ENCODE measurements at places on chromosomes 1 and 21. TPM values are rescaled to one million over a fixed set of nuclear protein-coding genes. Genes with fewer than 3 reads are reported as not detected.

COA7 gene
- total RNA-seq: 8.1 TPM

- DNase-seq: no peak
Measured at GRCh38 chr1:68975212-68975933, 478.5 kb upstream of the DEPDC1 start.

LCA5L gene
- total RNA-seq: 0.27 TPM

- no peak for DNase-seq
Measured at GRCh38 chr1:209375671-209376365, 207.7 kb upstream of the CAMK1G start.

- DNase-seq: no peak
Measured at GRCh38 chr1:240149484-240150094, 57.9 kb downstream of the FMN2 start.

SEC16B gene
- 0.54 TPM for total RNA-seq

DNA sequence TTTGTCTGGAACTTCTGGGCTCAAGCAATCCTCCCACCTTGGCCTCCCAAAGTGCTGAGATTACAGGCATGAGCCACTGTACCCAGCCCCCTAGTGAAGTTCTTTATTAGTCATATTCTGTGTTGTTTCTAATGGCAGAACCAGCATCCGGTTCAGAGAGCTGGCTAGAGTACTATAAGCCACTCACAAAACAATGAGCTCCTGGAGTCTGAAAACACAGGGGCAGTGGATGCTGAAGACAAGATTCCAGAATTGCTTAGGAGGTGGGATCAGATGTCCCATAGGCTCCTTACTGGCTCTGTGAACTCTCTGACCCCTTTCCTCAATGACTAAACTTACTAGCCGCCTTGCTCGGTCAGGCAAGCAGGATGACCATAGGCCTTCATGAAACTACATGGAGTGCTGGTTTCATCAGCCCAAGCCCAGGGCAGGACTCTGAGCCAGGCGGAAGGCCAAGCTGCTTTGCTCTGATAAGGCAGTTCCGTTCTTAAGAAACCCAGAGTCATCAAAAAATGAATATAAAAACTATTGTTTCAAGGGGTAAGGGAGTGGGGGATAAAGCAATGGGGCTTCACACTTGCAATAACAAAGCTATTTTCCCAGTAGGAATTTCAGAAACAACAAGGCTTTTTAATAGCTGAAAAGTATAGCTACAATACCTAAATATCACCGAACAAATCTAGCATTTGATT, 8.1 kb downstream of the MTHFR start:
- no peak for DNase-seq

AMY1B gene
- total RNA-seq: not detected

TMPRSS3 gene
- not detected for total RNA-seq
